ENCODE measurements at places on chromosomes 6 and 20. TPM values are rescaled to one million over a fixed set of nuclear protein-coding genes. Genes with fewer than 3 reads are reported as not detected.

DNA sequence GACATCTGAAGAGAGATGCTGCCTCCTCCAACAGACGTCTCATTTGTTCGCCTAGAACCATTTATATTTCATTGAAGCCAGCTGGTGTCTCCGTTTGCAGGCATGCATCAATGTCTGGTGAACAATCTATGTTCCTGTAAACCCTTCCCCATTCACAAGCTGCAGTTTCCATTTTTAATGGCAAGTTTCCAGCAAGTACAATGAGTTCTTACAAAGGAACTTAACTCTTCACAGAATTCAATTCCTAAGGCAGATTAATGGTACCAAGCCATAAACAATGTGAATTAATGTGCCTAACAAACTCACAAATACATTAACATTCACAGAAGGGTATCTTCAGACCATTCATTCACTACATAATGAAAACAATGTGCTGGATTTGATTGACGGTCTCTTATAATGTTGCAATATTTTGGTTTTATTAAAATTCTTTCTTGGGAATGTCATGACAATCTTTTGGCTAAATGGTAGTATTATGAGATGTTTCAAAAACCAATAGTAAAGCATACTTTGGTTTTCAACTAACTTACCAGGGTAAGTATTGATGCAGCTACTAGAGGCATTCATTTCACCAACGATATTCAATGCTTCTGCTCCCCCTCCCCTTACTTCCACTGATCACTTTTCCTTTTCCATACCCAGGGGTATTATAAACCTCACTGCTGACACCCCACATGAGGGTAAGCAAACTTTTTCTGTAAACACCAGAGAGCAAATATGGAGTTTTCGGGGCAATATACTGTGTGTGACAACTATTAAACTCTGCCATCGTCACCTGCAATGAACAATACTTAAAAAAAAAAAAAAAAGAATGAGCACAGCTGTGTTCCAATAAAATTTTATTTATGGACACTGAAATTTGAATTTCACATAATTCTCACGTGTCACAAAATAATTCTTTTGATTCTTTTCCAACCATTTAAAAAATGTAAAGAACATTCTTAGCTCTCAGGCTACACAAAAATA is 4.2 kb downstream of the AKIRIN2 start:
- DNase-seq: peak; percentile 66

DNA sequence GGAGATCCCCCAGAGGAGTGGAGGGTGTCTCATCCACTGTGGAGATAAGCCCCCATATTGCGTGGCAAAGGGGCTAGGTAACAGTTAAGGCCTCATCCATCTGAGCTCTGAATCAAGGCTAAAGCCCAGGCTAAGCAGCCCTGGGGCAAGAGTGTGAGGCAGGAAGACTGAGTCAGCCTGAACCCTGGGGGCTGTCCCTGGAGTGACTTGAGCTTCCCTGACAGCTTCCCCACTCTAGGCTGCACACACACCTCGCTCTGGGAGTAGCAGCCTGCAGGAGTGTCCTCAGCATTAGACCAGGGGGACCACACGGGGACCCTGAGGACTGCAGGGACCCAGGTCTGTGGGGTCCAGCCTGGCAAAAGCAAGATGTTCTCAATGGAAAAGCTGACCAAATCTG is 27.9 kb downstream of the UBD start:
- no peak for DNase-seq

DNA sequence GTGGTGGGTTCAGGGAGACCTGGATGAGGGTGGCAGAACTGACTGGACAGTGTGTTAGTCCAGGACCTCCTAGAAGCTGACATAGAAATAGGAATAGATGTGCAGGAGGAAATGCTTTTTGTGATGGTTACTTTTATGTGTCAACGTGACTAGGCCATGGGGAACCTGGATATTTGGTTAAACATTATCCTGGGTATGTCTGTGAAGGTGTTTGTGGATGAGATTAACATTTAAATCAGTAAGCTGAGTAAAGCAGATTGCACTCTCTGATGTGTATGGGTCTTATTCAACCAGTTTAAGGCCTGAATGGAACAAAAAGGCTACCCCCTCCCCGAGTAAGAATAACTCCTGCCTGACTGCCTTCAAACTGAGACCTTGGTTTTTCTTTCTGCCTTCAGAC is 219.3 kb downstream of the DHX35 start:
- DNase-seq: no peak

Gene PPP1R10
- 11.3 TPM for total RNA-seq

DNA sequence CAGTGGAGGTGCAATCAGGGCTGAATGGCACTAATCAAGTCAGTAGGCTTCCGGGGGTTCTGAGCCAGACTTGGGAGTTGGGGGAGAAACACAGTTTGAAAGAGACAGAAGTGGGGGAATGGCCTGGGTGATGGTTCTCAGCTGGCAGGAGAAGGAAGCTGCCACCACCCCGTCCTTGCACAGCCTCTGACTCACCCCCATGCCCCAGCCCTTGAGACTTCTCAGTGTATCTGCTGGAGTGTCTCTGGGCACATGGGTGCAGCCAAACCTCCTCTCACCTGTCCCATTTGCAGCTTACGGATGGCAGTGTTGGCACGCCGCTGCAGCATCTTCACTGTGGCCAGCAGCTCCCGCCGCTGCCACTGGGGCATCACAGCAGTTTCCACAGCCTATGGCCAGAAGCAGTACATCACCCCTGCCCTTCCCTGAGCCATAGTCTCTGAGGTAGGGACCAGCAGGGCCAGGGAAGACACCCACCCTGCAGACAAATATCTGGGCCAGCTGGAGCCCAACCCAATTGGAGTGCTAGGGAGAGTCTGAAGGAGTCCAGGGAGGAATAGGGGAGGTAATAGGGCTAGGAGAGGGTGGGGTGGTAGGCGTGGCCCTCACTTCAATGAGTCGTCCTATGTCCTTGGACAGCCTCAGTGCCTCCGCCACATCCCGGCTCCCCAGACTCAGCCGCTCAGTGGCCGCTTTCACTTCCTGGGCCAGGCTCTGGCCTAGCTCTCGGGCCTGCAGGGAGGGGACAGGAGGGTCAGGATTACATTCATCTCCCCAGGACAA is 11.2 kb downstream of the AARS2 start:
- DNase-seq: no peak

GRCh38 chr6:119312875-119313338 is 36.7 kb downstream of the MAN1A1 start:
- DNase-seq: no peak

Gene MUC22
- 6.5 TPM for total RNA-seq

- peak; percentile 1 for DNase-seq
These were observed 334.1 kb upstream of the KCNQ5 start for GRCh38 chr6:72287801-72288200.

DNA sequence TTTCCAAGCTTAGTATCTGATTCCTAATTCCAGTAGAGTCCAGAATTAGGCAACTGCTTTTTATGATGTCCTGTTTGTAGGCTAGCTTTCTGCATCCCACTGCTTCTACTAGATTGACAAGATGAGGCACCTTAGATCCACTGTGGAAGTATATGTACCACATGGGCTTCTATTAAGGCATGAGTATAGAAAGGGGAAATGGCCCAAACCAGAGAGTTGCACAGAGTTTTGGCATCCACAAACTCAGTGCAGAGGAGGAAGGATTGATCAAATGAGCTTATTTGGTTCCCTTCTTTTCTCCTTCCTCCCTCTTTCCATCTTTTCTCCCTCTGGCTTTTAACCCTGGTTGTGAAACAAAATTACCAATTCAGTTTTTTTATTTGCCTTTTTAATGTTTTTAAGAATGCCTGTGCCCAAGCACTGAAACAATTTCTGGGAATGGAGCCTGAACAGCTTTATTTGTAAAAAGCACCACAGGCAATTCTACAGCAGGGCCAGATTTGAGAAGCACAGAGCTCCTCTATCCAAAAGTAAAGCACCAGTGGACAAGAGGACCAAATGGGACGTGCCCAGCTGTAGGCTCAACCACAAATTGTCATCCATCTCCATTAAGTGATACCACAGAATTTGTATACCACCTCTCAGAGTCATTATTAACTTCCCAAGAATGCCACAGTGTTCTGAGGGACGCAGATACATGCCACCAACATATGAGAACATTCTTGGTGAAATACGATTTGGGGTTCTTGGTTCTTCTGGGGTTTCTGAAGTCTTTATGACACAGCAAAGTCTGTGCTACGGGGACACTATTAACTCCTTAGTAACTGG is 969.1 kb downstream of the KIF16B start:
- DNase-seq: no peak

Measured in umbilical cord (tissue), 2 donors.